Type B pancreatic cell (in vitro differentiated cells): ENCODE measurements at places on chromosomes 5 and 9.

- DNase-seq = no peak
- no peaks in the 10 kb centered on the region for H3K36me3 ChIP-seq
- no peaks in the 10 kb centered on the region for H3K4me1 ChIP-seq
- H3K27ac ChIP-seq = no peak overlapping the region
- no peak overlapping the region for H3K4me3 ChIP-seq
These were observed 91.2 kb downstream of the ANXA2R start for GRCh38 chr5:42948961-42949347.

DNA sequence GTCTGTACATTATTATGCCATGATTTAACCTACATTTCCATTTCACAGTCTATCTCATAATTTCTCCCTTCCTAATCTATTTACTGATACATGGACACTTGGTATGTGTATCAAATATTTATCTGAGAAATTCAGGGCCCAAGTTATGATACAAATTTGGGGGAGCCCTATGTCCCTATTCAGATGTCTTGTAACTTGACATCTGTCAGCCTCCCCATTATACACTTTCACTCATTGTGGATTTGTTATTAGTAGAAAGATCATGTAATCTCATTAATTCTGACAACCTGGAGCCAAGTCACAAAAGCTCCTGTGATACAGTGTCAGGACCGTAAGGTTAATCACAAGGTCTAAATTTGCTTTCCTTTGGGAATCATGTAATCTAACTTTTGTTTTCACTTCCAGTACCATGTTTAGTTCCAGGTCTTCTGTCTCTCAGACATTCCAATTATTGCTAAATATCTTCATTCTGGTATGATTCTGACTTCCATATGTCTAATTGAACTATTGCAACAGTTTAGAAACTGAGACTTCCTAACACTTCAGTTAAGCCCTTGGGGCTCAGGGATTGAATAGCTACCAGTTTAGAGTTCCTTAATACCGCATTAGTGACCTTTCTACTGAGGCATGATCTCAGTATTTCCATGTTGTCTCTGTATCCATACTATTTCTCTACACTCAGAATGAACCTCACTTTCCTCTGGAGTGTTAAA, 182.9 kb upstream of the NUDT12 start:
- H3K27ac ChIP-seq = no peak overlapping the region
- H3K4me3 ChIP-seq = no peak overlapping the region
- no peaks in the 10 kb centered on the region for H3K4me1 ChIP-seq
- peaks cover 4% of the 10 kb centered on the region for H3K36me3 ChIP-seq
- no peak for DNase-seq
- peaks cover 3% of the 10 kb centered on the region for H3K27me3 ChIP-seq

DNA sequence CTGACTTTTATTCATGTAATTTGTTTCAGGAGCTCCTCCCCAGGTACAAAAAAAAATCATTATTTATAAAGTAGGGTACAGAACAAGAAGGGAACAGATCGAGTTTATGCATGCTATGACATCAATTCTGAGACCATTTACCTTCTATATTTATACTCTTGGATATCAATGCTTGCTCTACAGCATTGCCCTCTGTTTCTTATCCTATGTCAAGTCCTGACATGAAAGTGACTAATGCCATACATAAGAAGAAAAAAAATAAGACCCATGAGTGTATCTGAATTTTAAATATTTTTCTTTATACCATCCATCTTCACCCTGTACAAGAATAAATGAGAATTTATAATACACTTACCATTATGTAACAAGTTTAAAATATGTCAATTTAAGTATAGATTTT, 2016.3 kb upstream of the CDH9 start:
- H3K27me3 ChIP-seq = no peaks in the 10 kb centered on the region
- H3K27ac ChIP-seq = no peak overlapping the region
- H3K4me3 ChIP-seq = no peak overlapping the region
- DNase-seq = no peak
- no peaks in the 10 kb centered on the region for H3K4me1 ChIP-seq

GRCh38 chr5:90477621-90478215, 3.1 kb downstream of the POLR3G start:
- peaks cover 3% of the 10 kb centered on the region for H3K27me3 ChIP-seq
- H3K36me3 ChIP-seq = no peaks in the 10 kb centered on the region
- DNase-seq = no peak
- H3K4me3 ChIP-seq = no peak overlapping the region

- no peak overlapping the region for H3K4me3 ChIP-seq
- no peak overlapping the region for H3K27ac ChIP-seq
- H3K4me1 ChIP-seq = no peaks in the 10 kb centered on the region
These were observed 1084.6 kb upstream of the ARRDC3 start for GRCh38 chr5:92467695-92468094.

GRCh38 chr5:154349626-154350264, 96.1 kb upstream of the SAP30L start:
- H3K27me3 ChIP-seq = peaks cover 22% of the 10 kb centered on the region
- peaks cover 3% of the 10 kb centered on the region for H3K36me3 ChIP-seq
- DNase-seq = no peak
- no peak overlapping the region for H3K27ac ChIP-seq
- H3K4me1 ChIP-seq = peaks cover 21% of the 10 kb centered on the region
- H3K4me3 ChIP-seq = no peak overlapping the region
